IPS DF 19.7 (cell line): ENCODE measurements at places on chromosomes 6 and 20.

GRCh38 chr6:93784794-93785693 lies 365.7 kb upstream of the EPHA7 start:
- no peak for DNase-seq

GRCh38 chr6:65259982-65260381 lies 447.0 kb downstream of the EYS start:
- no peak for DNase-seq

- no peak for DNase-seq
These were observed 35.6 kb upstream of the NKX2-4 start for GRCh38 chr20:21432911-21433310.

GRCh38 chr6:7640607-7641577 lies 50.9 kb downstream of the SNRNP48 start:
- DNase-seq: no peak

DNA sequence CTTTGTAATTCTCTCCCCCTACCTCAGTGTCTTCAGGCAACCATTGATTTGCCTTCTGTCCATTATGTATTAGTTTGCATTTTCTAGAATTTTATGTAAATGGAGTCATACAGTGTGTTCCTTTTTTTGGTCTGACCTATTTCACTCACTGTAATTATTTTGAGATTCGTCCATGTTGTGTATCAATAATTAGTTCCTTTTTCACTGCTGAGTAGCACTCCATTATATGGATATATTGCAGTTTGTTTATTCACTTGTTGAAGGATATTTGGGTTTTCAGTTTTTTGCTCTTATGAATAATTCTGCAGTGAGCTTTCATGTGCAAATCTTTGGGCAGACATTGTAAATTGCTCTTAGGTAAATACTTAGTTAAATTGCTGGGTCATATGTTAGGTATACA lies 97.1 kb downstream of the CTNNBL1 start:
- no peak for DNase-seq

DNA sequence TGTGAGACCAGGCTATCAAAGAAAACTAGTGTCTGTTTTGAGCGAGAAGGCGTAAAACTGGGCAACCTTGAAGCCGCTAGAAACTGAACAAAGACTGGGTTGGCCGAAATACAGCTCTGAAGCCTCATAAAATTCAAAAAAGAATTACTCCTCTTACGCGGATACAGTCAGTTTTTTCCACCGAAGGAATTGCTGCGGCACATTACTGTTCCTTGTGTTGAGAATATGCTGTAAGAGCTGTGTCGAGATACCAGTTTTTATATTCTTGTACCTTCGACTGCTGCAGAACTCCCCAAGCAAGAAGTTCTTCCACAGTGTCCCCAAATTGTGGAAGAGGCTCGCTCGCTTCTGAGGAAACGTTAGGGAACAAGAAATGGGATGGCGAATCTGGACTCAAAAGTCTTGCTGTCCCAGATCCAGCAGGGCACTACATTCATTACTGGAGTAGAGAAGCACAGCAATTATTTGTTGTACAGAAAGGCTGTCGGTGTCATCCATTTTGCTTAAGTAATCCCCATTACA lies 523 bp upstream of the COX7A2 start:
- no peak for DNase-seq

- no peak for DNase-seq
These were observed 27.1 kb upstream of the ELOVL5 start for GRCh38 chr6:53375847-53376246.

- no peak for DNase-seq
These were observed 81.6 kb upstream of the PMEPA1 start for GRCh38 chr20:57791178-57791962.

GRCh38 chr20:23341073-23341472 lies 9.5 kb upstream of the NXT1 start:
- DNase-seq: no peak

DNA sequence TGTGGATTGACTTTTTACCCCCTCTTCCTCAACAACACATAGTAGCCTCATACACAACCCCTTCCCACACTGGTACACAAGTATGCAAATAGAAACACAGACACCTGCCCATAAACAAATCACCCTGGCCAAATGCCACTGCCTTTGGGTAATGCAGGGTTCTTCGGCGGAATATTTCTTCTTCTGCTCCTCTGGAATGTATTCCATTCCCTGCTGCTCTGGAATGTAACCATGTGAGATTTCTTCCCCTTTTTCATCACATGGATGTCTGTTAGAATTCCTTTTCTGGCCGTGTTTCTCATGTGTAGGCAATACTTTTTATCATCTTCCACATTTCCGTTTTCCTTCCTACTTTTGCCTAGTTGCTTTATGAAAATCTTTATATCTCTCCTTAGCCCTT lies 76.1 kb upstream of the TPD52L1 start:
- DNase-seq: no peak

DNA sequence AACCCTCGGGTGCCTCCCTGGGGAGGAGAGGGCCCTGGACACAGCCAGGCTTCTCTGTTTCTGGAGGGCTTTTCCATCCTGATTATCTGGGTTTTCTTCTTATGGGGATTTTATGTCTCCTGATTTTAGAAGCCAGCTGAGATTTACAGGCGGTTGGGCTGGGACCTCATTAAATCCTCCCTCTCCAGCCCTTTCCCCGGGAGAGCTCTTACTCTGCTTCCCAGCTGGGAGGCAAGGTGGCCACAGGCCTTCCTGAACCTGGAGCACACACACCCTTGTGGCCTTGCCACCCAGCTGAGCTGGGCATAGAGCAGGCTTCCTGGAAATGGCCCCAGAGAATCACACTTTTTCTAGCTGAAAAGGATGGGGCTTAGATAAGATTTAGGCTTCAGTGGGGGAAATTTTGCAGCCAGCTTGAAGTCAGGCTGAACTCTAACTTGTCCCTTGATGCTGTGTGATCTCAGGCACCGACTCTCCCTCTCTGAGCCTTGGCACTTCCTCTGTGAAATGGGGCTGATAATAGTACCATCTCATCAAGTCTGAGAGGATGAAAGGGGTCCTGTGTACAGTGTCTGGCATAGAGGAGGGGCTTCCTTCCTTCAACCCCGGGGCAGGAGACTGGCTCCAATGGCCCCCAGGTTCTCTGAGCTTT lies 16.6 kb downstream of the VSTM2L start:
- no peak for DNase-seq

GRCh38 chr6:2190661-2191389 lies 54.6 kb downstream of the GMDS start:
- no peak for DNase-seq

GRCh38 chr6:99789767-99790166 lies 183.1 kb downstream of the PRDM13 start:
- DNase-seq: no peak
